ENCODE measurements at places on chromosomes 4 and X.

DNA sequence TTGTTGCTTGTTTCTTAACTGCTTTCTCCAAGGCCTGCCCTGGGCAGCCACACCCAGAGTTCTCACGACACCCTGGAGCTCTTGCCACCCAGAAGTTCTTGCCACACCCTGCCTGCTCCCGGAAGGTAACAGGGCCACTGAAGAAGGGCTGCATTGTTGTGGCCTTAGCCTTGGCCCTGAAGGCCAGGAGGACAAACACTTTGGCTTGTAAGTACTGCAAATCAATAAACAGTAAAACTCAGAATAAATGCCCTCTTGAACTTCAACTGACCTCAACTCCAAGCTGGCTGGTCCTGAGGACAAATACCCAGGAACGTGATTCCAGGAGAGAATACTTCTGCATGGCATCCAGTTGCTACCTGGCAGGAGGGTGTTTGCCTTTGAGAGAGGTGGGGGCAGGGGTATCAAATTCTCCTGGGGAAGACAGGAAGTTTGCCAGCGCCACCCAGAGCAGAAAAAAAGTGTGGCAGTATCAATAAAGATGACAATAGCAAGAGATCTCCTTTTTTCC is 54.1 kb downstream of the TLR10 start:
- DNase-seq: no peak

DNA sequence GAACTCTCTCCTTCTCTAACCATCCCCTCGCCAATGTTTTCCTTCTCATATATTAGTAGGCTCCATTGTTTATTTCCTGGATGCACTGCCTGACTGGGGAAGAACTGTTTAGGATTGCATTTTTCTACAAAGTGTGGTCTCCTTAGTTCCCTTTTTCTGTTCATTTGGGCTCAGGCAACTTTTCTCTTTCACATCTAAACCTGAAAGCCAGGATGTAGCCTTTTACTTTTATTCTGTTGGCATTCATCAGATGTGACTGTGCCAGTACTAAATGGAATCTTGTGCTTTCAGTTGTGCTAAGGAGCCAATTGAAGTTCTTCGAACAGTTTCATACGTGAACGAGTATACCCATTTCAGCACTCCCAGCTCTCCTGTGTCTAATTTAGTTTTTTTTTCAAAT is 59.8 kb downstream of the DDIT4L start:
- no peak for DNase-seq

DNA sequence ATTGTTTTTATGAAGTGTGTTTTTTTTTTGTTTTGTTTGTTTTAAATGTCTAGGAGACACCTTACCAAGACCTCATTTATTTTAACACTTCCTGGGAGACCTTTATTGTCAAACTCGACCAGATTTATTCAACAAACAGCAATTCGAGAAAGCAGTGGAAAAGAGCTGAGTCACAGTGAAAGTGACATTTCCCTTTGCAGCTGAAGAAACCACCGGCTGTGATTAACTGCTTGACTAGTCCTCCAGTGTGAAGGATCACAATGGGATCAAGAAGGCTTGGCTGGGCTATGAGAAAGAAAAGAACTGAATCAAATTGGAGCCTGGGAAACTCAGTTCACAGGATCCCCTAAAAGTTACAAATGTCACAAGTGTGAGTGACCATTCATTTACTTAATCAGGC is 11.9 kb upstream of the ADH7 start:
- no peak for DNase-seq

DNA sequence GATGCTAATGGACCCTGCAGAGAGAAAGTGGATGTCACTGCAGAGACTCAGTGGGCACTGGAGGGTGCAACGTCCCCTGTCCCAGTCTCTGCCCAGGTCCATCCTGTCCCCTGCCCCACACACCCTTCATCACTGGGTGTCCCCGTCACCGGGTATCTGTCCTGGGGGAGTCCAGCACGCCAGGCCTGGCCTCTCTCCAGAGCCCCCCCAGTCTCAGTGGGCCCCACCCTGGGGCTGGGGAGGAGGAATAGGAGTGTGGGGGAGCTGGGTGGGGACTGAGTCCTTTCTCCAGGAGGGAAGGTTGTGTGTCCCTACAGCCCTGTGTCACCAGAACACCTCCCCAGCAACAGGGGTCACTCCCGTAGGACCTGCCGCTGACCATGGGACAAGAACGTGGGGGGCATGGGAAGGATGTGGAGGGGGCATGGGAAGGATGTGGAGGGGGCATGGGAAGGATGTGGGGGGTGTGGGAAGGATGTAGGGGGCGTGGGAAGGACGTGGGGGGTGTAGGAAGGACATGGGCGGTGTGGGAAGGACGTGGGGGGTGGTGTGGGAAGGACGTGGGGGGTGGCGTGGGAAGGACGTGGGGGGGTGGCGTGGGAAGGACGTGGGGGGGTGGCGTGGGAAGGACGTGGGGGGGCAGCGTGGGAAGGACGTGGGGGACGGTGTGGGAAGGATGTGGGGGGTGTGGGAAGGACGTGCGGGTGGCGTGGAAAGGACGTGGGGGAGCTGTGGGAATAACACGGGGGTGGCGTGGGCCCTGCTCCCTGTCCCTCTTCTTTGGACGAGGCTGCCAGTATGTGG is 21.0 kb upstream of the SPON2 start:
- DNase-seq: no peak

DNA sequence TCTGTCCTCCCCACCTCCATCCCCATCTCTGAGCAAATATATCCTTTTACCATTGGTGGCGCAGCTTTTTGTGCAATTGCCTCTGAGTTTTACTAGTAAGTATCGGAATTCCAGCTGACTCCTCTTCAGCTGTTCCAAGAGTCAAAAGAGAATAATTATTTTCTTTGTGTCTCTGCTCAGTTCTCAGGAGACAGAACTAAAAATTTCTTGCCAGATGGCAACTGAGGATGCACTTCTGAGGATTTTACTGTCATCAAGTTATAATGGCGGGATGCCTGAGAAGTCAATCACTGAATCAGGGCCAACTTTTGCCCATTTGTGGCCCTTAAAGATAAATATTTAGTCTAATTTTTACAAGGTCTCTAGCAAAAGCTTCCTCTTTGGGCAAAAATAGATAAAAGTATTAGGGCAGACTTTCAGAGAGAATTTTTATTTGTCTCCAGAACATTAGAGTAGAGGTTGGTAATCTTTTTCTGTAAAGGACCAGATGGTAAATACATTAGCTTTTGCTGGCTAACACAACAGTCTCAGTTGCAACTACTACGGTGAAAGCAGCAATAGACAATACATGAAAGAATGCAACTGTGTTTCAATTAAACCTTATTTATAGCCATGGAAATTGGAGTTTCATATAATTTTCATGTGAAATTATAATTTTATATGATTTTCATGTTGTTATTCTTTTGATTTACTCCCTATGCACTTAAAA is 15.6 kb upstream of the ADGRA3 start:
- no peak for DNase-seq

DNA sequence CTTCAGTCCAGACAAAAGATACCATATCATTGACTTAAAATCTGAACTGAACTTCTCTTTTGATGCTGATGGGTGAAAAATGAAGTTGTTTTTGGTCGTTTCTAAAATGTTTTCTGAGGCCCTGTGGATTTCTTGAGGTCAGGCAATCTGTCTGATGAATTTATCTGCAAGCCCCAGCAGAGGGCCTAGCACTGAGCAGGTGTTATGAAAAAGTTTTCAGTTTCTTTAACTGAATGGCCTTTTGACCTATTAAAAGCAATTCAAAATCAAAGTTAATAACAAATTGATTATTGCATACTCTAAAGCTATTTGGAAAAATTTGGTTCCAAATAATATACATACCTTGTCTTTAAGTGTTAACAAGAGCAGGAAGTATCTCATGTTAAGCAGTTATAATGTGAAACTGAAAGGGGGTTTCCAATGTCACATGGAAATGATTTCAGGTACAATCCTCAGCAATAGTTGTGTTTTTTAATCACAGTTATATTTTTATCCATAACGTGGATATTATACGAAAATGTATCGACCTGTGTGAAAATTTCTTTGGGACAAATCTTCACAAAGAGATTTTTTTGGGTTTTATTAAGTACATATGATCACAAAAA is 285.0 kb downstream of the SPANXN1 start:
- DNase-seq: no peak

- no peak for DNase-seq
Observed at GRCh38 chr4:102308032-102308799, 37.1 kb downstream of the SLC39A8 start.

GRCh38 chr4:66647926-66648325 is 897.4 kb downstream of the CENPC start:
- DNase-seq: no peak

GRCh38 chr4:55069248-55069647 is 56.1 kb downstream of the KDR start:
- DNase-seq: no peak

DNA sequence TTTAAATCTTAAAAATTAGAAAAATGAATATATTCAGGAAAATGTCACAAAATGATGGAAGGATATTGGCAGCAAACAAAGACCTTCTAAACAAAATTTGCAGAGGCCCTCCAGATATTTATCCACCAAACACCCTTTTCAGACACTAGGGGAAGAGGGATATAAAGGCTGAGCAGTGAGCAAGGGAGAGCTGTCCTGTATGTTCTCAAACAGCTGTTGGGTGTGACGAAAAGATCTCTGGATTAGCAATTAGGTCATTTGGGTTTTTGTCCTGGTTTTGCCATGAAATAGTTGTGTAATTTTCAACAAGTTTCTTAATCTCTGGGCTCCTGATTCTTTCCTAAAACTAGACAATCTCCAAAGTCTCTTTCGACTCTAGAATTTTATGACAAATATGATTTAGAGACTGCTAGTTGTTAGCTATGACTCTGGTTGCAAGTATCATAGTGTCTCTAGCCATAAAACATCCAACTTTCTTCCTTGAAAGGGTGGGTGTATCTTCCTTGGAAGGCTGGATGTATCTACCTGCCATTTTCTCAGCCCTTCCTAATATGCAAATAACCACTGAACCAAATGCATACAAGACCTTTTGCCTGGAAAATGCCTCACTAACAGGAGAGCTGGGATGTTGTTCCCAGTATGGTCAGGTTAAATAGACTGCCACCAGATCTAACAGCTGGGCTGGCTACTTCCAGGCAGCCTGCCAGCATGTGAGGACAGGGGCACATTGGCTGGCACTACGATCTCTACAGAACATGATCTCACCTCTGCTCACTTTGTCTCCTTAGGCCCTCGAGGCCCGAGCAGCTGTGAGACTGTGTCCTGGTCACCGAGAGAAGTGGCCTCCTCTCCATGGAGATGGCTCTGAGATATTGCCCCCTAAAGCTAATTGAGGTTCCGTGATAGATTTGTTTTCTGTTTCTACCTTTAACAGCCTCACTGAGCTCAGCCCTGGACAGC is 225.5 kb upstream of the JADE1 start:
- DNase-seq: no peak

- no peak for DNase-seq
Observed at GRCh38 chrX:139293991-139294390, 236.5 kb upstream of the F9 start.

DNA sequence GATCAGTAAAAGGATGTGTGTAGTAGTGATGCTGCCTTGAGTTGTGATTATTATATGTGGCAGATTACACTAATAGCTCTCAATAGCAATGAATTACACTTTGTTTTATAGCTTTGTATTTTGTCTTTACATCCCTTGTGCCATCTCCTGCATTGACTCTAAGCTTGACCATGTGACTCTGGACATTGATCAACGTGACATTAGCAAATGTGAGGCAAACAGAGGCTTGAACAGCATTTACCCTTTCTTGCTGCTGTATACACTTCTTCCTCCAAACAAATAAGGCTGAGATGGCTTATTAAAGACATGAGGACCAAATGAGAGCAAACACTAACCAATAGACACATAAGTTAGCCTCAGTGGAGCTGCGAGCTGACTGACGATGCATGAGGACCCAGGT is 63.5 kb downstream of the MAD2L1 start:
- no peak for DNase-seq

DNA sequence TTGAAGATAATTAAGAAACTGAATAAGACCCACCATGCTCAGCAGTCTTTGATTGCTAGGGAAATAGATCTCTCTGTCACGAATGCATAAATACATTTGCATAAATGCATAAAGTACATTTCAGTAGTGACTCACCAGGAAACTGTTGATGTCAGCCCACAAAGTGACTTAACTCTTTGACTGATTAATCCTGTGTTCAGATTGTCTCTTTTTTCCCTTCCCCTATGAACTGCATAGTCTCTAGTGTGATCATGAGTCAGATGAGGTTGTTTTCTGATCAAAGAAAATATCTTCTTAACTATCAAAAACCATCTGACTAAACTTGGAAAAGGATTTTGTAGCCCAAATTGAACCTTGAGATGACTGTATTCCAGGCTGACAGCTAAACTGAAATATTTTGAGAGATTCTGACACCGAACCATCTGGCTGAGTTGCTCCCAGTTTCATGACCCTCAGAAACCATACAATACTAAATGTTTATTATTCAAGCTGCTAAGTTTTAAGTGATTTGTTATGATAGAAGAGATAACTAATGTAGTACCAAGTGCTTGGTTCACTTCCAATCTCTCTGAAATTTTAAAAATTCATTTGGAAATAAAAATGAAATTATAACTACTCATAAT is 1381.5 kb upstream of the AGA start:
- DNase-seq: no peak

GRCh38 chr4:145779319-145779801 is 99.4 kb downstream of the C4orf51 start:
- DNase-seq: no peak

- DNase-seq: no peak
Observed at GRCh38 chr4:185573651-185574199, 38.4 kb upstream of the PDLIM3 start.

DNA sequence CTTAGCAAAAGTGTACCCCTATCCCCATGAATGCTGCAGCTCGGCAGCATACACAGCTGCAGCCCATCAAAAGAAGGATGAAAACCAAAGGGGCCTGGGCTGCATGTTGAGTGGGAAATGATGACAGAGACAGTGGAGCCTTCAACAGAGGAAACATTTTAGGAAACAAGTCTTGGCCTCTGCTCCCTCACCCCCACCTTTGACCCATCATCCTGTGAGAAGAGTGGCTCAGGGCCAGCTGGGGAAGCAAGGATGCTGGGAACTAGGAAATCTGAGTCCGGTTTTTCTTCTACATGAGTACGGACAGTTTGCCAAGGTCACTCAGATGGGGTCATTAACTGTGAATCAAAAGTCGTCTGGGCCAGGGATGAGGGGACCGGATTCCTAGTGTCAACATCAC is 37.2 kb downstream of the IDS start:
- no peak for DNase-seq

- no peak for DNase-seq
Observed at GRCh38 chr4:183078634-183079033, 20.4 kb upstream of the WWC2 start.

DNA sequence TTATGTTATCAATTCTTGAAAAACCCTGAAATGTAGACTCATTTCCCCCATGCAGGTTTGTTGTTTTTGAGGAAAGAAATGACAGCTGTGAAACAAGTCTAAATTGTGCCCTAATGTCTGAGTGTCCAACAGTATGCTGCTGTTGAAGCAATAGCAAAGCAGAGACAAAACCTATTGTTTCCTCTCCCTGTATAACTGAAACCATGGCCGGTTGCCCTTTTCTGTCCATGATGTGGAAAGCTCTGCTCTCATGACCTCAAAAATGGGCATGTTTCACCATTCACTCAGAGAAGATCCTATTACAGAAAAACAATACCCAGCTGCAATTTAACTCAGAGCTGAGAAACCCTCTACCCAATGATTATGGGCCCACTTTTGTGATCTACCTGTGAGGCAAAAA is 312.6 kb upstream of the FTHL17 start:
- DNase-seq: no peak

- no peak for DNase-seq
Observed at GRCh38 chr4:14596028-14596427, 406.3 kb upstream of the CPEB2 start.
